HuH-7.5 (cell line): ENCODE measurements at places on chromosomes 13 and 19.

DNA sequence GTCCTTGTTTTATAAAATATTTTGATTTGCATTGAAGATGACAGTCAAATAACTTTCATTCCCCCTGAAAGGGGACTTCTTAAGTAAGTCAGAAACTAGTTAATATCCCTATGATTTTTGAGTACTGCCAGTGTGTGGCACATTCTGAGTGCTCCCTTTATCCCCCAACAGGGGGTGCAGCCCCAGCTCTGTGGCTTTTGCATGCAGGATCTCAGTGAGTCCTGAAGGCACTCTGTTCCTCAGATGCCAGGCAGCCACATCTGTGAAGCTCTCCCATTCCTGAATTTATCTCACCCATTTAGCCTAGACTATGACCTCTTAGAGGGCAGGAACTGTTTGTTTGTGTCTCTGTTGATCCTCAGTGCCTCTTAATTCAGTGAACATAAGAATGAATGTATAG is 123.1 kb downstream of the CDK8 start:
- peak; percentile 16 for DNase-seq

- DNase-seq, result no peak
Measured at GRCh38 chr13:80010846-80011245, 330.1 kb downstream of the SPRY2 start.

DNA sequence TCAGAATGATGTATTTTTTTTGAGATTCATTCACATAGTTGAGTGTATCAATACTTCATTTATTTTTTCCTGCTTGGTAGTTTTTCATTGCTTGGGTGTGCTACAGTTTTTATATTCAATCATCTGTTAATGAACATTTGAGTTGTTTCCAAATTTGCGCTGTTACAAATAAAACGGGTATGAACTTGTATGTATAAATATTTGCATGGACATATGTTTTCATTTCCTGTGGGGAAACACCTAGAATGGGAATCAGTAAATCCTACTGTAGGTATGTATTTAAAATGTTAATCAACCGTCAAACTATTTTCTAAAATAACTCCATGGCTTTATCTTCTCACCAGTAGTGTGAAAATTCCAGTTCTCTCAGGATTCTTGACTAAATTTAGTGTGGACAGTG is 826.3 kb downstream of the EFNB2 start:
- DNase-seq, result no peak

DNA sequence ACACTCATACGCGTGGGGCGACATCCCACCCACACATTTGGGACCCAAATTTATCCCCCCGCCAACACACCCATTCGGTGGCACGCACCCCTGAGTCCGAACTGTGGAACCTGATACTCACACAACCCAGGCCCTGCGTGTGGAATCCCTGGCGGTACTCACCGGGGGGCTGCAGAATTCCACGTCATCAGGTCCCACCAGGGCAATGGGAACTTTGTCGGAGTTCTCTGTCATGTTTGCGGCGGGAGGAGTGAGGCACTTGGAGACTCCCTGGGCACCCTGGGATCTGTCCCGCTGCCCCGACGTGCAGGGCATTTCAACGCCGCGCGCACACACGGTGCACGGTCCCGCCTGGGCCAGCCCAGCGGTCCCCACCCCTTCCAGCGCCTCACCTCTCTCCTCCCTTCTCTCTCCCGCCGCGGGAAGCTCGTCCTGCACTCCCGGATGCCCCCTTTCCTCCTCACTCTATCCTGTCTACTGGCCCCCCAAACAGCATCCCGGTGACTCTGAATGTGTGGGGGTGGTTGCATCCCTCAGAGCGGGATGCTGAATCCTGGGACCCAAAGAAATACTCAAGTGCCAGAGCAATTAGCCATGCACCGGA is at the start of gene CNMD:
Gene CNMD (minus strand): TSS at position 353 of the 604 bp plus-strand sequence. CDS start 119 bp downstream, at position 234.
- no peak for DNase-seq

- no peak for DNase-seq
Measured at GRCh38 chr13:54742984-54743383, 1714.4 kb downstream of the OLFM4 start.

DNA sequence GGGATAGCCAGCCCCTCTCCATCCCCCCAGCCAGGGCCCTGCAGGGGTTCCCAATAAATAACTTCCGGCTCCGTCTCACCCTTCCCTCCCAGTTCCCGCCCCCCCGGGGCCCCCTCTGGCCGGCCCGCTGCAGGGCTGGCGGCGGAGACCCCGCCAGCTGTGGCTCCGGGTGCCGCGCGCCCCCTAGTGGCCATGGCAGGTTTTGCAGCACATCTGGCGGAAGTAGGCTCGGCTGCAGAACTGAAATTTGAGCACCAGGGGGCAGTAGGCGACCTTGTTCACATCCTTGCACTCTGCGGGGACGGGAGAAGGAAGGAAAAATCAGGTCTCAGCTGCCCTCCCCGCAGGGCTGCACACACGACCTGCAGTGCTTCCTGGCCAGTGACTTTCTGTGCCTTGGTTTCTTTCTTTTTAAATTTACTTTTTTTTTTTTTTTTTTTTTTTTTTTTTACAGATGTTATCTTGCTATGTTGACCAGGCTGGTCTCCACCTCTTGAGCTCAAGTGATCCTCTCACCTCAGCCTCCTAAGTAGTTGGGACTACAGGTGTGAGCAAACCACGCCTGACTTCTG is 3.6 kb upstream of the MYO1F start:
- peak; percentile 84 for DNase-seq

DNA sequence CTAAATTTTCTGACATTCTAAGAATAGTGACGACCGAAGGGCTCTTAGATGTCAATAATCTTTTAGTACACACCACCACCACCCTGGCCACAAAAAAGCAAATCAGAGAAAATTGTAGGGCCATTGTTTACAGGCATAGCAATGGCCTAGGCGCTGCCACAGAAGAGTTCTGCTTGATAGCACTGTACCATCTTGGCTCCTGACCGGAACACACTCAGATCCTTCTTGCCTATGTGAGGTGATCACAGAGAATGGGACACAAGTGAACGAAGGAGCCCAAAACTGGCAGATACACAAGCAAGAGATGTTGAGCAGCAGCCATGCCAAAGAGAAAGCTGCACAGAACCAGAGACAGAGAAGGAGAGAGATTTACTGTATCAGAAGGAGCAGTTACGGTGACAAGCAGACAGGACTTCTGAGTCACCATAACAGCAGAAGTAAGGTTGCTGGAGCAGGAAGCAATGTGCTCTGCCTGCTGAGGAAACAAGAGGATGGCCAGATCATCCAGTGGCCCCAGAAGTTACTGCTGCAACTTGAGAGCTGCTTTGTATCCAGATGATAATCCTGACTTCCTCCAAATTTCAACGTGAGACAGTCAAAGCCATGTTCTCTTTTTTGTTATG is 105.2 kb downstream of the SLITRK6 start:
- no peak for DNase-seq

DNA sequence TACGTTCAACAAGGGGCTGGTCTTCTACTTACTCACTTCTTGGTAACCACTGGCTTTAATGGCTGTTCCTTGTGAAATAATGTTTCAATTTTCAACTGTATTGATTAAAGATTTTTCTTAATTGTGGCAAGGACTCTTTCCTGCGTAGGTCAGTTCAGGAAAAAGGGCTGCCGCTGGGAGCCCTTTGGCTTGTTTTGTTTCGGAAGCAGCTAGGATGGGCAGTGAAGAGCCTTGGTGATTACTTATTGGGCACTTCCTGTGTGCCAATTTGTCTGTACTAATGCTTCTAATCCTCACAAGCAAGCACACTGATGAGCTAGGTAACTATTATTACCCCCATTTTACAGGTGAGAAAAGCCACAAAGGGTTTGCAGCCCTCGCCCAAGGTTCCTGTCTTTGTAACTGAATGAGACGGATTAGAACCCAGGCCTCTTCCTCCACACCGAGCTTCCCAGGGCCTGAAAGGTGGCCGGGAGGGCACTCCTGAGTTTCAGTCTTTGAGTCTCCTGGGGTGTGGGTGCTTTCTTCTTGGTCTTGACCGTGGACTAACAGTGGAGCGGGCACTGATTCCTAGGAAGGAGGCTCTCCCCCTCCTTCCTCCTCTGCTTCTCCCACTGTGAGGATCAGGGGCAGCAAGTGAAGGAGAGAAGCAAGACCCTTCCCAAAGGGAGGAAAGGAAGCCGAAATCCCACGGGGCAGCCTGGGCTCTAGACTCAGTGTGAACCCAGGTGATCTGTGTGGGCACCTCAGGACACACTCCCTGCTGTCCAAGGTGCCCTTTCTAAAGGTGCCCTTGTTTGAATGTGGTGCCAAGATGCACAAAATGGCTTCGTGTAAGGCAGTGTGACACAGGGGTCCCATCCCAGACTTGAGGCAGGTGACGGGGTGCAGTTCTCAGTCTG is 3.7 kb downstream of the COL4A2 start:
- DNase-seq, result no peak

- no peak for DNase-seq
Measured at GRCh38 chr13:111249637-111250360, 70.6 kb upstream of the TEX29 start.

DNA sequence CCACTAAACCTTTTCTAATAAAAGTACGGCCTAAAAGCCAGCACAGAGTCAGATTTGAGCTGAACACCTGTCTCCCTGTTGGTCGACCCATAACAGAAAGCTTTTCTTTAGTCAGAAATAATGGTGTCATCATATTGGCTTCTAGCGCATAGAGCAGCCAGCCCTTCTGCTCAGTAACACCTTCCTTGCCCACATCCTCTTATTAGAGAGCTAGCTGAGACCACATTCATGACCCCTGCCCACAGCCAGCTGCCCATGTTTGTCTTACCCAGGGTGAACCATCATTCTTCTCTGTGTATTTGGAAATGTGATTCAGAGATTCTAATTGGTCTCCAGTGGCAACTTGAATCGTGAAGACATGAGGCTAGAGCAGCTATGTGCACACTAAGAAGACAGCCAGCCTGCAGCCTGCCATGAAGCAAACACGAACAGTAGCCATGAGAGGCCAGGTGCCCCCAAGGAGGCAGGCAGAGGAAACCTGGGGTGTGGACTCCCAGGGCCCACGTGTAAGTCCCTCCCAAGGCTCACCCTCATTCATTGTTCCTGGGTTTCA is 82.3 kb upstream of the PDCD5 start:
- DNase-seq, result no peak

DNA sequence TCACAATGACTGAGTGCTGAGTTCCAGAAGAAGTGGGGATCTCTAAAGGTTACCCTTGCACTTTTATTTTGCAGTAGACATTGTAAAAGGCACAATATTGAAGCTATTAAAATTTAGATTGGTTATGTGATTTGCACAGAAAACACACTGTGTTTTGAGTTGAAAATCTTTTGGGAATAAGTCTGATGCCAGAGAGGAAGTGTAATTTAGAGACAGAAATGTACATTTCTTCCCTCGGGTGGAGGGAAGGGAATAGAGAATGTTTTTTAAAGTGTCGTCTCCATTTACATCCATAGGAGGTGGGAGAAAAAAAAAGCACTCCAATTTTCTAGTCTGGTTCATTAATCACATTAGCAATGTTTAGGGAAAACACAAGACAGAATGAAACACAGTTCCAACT is 465.8 kb downstream of the OLFM4 start:
- no peak for DNase-seq

- no peak for DNase-seq
Measured at GRCh38 chr13:73865027-73865426, 269.2 kb downstream of the KLF12 start.

GRCh38 chr13:89695343-89696257 is 1651.9 kb upstream of the MIR17HG start:
- DNase-seq, result peak; percentile 6

GRCh38 chr13:29909975-29910674 is 59.7 kb upstream of the UBL3 start:
- DNase-seq, result no peak

DNA sequence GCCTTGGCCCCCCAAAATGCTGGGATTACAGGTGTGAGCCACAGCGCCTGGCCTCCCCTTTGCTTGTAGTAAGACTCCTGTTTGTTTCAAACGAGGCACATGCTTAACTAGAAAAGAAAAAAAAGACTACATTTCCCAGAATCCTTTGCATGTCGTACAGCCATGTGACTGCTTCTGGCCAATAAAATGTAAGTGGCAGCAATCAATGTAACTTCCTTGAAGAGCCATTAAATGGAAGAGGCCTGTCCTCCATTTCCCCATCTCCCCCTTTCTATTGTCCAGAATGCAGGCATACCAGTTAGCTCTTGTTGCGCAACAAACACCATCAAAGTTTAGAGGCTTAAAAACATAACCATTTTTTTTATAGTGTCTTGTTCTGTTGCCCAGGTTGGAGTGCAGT is 10.4 kb upstream of the GPR32 start:
- DNase-seq, result no peak

DNA sequence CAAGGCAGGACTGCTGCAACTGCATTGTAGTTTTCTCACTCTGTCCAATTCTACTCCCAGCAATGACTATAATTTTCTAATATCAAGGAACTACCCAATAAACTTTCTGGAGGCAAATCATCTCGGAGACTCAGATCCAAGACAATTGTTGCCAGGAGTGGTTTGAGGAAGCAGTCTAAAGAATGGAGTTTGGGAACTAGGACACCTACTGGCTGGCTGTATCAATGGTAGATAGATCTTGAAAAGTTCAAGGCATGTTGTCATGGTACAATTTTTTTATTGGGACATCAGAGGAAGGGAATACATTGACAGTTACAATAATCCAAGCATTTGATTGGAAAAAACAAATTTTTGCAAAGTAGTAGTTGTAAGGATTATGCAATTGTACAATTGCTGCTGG is 648.3 kb upstream of the SLITRK6 start:
- no peak for DNase-seq

GRCh38 chr19:33809960-33810359 is 13.3 kb downstream of the KCTD15 start:
- DNase-seq, result no peak
